ENCODE measurements at places on chromosomes 6 and 20.

DNA sequence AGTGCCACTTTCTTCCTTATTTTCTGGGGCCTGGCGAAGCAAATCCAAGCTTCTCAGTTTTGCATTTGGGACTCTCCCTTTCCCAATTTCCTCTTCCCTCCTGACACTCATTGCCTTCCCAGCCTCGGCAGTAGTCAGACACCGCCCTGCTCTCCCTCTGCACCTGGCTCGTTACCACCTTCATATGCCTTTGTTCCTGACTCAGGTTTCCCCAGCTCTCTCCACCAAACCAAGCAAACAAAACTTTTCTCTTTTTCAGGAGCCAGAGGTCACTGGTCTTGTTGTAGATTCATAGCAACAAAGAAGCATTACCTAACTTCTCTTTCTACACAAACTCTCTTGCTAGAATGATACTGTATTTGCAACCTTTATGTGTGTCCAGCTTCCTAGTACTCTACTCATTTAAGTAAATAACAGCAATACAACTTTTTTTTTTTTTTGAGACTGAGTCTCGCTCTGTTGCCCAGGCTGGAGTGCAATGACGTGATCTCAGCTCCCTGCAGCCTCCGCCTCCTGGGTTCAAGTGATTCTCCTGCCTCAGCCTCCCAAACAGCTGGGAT lies 9.0 kb upstream of the ZC3H12D start:
- no peak for DNase-seq

GRCh38 chr20:36908603-36909002 lies 32.7 kb downstream of the TLDC2 start:
- DNase-seq, result no peak

GRCh38 chr6:13883966-13884365 lies 40.8 kb upstream of the RNF182 start:
- DNase-seq, result no peak

GRCh38 chr20:48380661-48381060 lies 447.1 kb downstream of the PREX1 start:
- DNase-seq, result no peak

GRCh38 chr20:24653306-24653705 lies 183.9 kb downstream of the SYNDIG1 start:
- no peak for DNase-seq

- DNase-seq, result no peak
Observed at GRCh38 chr6:11215773-11216172, 16.7 kb downstream of the NEDD9 start.

DNA sequence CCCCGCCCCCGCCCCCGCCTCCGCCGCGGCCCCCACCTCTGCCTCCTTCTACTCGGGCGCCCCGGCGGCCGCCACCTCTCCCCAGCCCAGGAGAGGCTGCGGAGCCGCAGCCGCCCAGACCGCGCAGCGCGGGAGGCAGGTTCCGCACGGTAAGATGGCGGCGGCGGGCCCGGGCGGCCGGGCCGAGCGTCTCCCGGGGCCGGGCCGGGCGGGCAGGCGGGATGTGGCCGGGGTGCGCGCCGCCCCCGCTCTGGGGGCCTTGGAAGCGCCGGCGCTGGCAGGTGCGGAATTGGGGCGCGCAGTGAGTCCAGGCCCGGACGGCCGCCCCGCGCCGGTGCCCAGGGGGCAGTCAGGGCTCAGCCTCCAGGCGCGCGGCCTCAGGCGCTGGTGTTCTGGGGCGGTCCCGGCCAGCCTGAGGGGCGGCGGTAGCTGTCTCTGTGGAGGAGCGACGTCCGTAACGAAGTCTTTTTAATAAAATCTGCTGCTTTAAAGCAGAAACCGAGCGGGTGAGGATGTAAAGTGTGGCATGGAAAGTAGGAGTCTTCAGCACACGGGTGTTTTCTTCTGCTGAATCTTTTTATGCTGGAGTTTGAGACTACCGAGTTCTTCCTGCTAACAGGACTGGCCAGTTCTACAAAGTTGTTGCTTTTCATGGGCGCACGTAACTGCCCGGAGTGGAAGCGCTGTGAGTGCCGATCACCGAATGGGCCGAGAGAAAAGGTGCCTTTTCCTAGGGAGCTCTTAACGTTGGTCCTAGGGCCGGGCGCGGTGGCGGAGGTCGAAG lies at the start of gene GID8:
GID8 (plus strand) TSS at position 43 of the 784 bp plus-strand sequence. CDS start 3,356 bp downstream, outside the sequence.
- DNase-seq, result peak; percentile 79

- DNase-seq, result no peak
Observed at GRCh38 chr6:3609388-3609787, 142.1 kb downstream of the PXDC1 start.

DNA sequence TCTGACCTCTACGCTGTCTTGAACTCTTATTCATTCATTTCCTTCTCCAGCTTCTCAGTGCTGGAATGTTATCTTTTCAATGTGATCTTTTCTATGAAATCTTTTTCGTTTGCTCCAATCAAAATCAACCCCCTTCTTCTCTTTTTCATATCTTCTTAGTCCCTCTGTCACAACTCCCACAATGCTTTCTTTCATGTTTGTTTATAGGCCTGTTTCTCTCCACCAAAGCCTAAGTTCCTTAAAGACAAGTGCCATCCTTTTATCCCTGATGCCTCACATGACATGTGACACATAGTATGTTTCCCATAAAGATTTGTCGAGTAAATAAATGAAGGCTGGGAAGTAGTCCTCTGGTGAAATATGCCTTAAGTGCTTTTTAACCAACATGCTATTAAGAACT lies 38.1 kb downstream of the CRYBG1 start:
- DNase-seq, result no peak

DNA sequence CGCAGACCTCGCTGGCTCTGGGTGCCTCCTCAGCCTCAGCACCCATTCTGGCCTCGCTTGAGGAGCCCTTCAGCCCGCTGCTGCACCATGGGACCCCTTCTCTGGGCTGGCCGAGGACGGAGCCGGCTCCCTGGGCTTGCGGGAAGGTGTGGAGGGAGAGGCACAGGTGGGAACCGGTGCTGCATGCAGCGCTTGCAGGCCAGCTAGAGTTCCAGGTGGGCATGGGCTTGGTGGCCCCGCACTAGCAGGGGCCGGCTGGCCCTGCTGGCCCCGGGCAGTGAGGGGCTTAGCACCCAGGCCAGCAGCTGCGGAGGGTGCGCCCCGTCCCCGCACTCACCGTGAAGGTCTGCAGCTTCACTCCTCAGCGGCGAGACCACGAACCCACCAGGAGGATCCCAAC lies 30.4 kb downstream of the DEFB114 start:
- no peak for DNase-seq

DNA sequence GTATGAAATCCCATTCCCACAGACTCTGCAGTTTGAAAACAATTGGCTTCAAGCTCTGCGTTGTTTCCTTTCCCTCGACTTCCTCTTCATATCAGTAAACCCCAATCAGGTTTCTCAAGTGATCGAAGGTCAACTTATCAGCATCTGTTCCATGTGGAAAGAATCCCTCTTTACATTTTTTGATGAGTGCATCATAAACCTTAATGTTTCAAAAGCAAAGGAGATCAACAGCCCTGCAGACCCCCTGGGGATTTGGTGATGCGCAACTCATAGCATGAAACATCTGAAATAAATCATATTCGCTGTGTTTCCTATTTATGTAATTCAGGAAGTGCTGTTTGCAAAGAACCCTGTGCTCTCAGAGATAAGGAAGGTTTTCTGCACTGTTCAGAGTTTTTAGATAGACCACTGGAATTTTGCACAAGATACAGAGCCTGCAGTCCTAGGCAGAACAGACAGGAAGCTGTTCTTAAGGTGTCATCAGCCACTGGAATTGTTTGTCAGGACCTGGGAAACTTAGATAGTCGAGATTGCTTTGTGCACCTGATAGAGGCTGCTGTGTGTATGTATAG lies 216.0 kb downstream of the HIVEP2 start:
- DNase-seq, result peak; percentile 20

GRCh38 chr20:8246716-8247115 lies 114.7 kb downstream of the PLCB1 start:
- DNase-seq, result no peak

GRCh38 chr6:170358496-170358895 lies 51.9 kb downstream of the FAM120B start:
- no peak for DNase-seq

GRCh38 chr20:7463290-7463689 lies 477.0 kb downstream of the HAO1 start:
- DNase-seq, result no peak

- DNase-seq, result no peak
Observed at GRCh38 chr20:32453467-32454163, 95.5 kb downstream of the ASXL1 start.

DNA sequence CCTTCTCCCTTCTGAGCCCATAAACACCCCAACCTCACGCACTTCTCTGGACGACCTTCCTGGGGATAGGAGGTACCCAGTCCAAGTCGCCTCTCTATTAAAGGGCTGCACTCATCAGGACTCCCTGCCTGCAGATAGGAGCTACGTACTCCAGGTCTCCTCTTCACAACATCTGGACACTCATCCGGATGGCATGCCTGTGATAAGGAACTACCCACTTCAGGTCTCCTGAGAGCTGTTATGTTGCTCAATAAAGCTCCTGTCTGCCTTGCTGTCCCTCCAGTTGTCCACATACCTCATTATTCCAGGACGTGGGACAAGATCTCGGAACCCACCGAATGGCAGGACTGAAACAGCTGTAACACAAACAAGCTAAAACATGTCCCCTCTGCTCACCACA lies 548.0 kb downstream of the TBC1D32 start:
- DNase-seq, result no peak

DNA sequence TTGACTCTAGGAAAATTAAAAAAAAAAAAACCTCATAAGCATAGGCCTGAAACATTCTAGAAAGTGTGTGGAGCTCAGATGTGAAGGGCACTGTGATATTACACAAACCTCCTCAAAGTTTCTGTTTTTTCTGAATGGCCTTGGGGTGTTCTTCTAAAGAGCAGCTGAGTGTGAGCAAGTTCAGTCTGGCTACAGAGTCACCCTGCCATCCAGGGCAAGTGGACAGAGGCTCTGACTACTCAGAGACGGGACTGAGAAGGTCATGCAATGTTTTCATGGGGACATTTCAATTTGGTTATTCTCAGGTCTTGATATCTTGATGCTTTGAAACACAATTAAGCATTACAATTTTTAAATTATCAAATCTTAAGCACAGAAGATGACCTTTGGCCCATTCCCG lies 36.6 kb upstream of the SSTR4 start:
- no peak for DNase-seq

- DNase-seq, result no peak
Observed at GRCh38 chr6:163371129-163371528, 43.4 kb upstream of the QKI start.

- no peak for DNase-seq
Observed at GRCh38 chr6:100230115-100230952, 234.4 kb downstream of the SIM1 start.

DNA sequence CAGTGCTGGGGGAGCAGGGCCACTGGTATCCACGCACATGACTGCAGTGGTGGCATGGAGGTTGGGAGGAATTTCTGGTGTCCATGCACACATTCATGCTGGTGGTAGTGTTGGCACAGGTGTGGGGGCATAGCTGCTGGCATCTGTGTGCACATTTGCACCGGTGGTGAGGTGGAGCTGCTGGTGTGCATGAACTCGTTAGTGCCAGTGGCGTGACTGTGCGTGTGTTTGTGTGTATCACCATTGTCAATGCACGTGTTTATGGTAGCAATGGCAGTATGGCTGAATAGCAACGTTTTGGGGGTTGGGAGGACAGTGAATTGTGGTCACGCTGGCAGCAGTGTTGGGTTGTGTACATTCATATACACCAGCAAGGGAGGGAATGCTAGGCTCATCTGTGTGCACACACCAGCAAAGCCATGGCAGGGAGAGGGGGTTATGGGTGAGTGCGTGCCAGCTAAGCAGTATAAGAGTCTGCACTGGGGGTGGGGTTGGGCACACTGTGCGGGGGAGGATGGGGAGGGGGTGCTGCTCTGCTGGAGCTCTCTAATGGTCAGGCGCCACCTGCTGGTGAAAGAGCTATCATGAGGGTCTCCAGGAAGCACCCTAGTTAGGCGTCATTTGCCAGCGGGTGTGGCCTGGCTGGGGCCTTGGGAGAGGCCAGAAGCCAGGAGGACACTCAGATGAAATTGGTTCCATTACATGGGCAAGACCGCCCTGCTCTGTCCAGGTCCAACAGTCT lies 626.1 kb upstream of the ID4 start:
- no peak for DNase-seq

- no peak for DNase-seq
Observed at GRCh38 chr20:58986286-58986967, 5.4 kb downstream of the NELFCD start.

DNA sequence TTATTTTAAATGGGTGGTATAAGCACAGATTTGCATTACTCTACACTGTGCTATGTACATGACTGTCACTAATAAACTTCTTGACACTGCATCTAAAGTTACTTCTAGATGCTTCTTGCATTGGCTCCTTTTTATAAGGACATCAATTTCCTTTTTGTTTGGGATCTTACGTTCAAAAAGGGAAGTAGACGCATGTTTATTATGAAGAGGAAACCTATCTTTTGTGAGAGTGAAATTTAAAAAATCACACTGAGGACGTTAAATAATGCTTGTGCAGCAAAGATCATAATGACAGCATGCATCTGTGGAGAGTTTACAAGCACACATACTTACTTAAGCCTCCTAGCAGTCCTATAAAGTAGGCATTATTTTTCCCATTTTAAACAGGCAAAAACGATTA lies 479.5 kb downstream of the CD83 start:
- no peak for DNase-seq

GRCh38 chr6:169177516-169178166 lies 76.0 kb downstream of the THBS2 start:
- DNase-seq, result no peak

DNA sequence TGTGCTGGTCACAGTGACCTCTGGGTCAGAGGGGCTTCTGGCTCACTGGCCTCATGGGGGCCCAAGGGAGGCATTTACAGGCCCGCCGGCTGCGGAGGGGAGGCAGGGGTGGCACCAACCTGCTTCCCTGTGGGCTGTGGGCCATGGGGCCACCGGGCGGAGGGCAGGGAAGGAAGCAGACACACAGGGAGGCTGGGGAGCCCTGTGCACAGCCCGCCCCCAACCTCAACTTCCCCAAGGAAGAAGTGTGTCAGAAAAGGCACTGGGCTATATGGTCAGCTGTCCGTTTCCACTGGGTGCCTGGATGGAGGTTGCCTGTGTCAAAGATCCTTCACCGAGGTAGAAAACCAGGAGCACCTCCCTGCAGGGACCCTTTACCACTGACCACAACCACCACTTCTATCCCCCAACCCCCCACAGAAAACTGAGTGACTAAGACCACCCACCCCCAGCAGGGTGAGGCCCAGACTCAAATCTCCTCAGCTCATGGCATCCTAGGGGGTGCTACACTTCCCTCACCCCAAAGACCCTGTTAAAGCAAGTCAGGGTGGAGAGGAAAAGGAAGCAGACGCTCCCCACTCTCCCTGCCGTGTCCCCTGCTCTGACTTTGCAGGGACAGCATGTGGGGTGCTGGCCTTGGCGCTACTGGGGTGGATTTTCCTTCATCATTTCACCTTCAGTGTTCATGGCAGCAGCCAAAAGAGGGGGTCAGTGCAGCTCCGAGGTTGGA lies 5.6 kb downstream of the CST3 start:
- no peak for DNase-seq

DNA sequence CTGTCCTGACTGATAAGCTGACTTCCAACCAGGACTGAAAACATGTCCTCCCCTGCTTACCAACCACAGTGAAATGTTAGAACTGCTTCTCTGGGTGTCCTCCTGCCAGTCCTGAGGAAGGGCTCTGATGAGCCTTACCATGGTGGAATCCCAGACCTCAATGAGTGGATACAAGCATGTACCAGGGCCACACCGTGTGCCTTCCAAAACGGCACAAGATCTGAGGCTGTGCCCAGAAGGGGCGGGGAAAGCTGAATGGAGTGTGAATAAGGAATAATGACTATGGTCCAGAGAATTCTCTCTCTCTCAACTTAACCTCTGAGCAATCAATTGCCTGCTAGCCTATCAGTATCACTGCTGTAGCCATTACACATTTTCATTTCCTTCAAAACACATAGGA lies 51.7 kb downstream of the PDE10A start:
- no peak for DNase-seq

Measured in B cell (primary cell).